Activated CD8-positive, alpha-beta memory T cell treated with anti-CD3 and anti-CD28 coated beads, Interleukin-2, amount 10 ng/mL, durations not matched to agents 7 days and 5 days (primary cell): ENCODE measurements at places on chromosomes 3 and 15.

GRCh38 chr3:33956206-33956605 lies 157.8 kb downstream of the PDCD6IP start:
- no peak for DNase-seq

GRCh38 chr15:99366013-99366412 lies 114.7 kb downstream of the LRRC28 start:
- no peak for DNase-seq

DNA sequence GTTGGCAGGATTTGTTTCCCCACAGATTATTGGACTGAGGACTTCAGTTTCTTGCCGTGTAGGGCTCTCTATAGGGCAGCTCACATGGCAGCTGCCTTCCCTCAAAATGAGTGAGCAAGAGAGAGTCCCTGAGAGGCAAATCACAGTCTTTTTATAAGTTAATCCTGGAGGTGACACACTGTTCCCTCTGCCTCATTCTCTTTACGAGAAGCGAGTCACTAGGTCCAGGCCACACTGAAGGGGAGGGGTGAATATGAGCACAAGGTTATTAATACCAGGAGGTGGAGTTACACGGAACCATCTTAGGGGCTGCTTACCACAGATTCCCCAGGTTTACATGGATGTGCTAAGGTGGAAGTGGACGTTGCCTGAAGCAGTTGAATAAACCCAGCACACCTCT lies 77.0 kb downstream of the LPP start:
- DNase-seq: no peak

GRCh38 chr15:28984421-28985315 lies 98.9 kb downstream of the APBA2 start:
- peak; percentile 67 for DNase-seq

GRCh38 chr3:37912052-37912733 lies 50.5 kb downstream of the CTDSPL start:
- no peak for DNase-seq

DNA sequence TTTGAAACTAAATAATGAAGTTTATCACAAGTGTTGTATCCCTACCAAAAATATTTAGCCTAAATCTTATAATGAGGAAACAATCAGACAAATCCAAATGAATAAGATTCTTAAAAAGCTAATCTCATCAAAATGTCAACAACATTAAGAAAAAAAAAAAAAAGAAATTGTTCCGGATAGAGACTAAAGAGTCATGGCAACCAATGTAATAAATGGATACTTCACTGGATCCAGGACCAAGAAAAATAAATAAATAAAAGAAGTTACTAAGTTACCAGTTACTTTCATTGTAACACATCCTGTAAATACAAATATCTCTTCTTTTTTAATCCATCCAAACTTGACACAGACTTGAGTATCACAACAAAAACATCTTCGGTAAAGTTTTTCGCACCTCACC lies 607 bp downstream of the MRPL47 start:
- DNase-seq: no peak

- peak; percentile 32 for DNase-seq
Observed at GRCh38 chr3:134313847-134314587, 60.2 kb downstream of the AMOTL2 start.

- no peak for DNase-seq
Observed at GRCh38 chr3:127560051-127560787, 30.3 kb downstream of the TPRA1 start.

DNA sequence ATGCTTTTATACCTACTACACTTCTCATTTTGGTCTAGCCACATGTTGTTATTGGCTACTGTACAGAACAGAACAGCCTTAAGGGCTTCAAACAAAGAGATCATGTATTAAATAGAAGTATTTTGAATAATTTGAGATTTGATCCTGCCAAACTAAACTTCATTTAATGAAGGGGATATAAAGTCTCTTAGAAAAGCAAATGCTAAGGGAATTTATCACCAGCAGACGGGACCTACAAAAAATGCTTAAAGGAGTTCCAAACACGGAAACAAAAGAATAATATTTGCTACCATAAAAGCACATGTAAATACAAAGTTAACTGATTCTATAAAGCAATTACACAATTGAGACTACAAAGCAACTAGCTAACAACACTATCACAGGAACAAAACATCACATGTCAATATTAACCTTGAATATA lies 23.6 kb upstream of the FMN1 start:
- DNase-seq: no peak

- DNase-seq: no peak
Observed at GRCh38 chr15:83053151-83053550, 13.9 kb downstream of the BTBD1 start.
